ENCODE measurements at places on chromosomes 13 and 19.

DNA sequence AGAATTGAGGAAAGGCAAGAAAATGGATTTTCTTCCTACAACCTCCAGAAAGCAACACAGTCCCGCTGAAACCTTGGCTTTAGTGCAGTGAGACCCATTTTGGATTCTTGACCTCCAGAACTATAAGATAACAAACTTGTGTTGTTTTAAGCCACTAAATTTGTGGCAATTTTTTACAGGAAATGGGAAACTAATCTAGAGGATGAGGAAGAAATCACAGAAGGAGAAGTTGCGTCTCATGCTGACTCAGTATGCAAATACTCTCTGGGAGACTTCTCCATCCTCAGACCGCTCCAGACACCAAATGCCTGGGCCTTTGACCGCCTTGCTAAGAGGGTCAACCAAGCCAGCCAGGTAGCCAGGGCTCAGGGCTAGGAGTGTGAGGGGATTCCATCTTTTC, 13.1 kb upstream of the CEACAM16 start:
- no peak for DNase-seq

GRCh38 chr13:97659602-97660001, 225.6 kb downstream of the RAP2A start:
- DNase-seq: peak; percentile 85

DNA sequence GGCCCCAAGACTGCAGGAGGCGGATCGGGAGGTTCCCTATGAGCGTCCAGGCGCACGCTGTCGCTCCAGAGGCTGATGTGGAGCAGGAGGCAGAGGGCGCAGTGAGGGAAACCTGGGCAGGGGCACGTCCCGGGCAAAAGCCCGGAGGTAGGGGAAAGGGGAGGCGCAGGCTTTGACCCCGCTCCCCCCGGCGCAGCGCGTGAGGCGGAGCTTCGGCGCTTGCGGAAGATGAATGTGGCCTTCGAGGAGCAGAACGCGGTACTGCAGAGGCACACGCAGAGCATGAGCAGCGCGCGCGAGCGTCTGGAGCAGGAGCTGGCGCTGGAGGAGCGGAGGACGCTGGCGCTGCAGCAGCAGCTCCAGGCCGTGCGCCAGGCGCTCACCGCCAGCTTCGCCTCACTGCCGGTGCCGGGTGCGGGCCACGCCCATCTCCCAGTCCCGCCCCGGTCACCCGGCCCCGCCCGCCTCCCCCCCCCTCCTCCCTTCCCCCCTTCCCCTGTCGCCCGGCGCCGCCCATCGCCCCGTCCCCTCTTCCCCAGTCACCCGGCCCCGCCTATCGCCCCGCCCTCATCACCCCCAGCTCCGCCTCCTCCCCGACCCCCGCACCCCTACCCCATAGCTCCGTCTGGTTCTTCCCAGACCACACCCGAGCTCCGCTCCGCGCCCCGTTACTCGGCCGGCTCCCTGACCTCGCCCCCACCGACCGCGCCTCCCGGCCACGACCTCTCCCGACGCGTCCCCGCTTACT, 4.1 kb downstream of the HMG20B start:
- no peak for DNase-seq

- DNase-seq: no peak
Measured at GRCh38 chr19:4744451-4745174, 21.0 kb upstream of the DPP9 start.

DNA sequence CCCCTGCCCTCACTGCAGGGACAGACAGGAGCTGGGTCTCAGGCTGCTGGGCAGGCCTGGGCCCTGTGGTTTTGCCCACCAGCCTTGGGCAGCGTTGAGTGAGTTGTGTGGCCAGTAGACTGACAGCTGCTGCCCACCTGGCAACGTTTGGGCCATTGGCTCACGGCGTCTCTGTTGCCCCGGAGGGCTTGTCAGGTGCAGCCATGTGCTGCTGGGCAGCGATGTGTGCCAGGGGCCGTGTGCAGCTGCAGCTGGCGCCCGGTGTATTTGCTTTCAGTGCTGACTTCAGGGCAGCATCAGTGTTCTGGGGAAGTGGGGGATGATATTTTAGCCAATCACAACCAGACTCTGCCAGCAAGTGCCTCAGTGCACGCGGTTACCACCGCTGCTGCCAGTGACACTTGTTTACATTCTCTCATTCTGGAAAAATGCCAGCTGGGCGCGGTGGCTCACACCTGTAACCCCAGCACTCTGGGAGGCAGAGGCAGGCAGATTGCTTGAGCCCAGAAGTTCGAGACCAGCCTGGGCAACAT, 10.6 kb downstream of the FZR1 start:
- DNase-seq: no peak

GRCh38 chr19:10471909-10472308, 31.2 kb downstream of the KEAP1 start:
- DNase-seq: peak; percentile 53

- peak; percentile 12 for DNase-seq
Measured at GRCh38 chr13:46908501-46908900, 11.6 kb upstream of the HTR2A start.

DNA sequence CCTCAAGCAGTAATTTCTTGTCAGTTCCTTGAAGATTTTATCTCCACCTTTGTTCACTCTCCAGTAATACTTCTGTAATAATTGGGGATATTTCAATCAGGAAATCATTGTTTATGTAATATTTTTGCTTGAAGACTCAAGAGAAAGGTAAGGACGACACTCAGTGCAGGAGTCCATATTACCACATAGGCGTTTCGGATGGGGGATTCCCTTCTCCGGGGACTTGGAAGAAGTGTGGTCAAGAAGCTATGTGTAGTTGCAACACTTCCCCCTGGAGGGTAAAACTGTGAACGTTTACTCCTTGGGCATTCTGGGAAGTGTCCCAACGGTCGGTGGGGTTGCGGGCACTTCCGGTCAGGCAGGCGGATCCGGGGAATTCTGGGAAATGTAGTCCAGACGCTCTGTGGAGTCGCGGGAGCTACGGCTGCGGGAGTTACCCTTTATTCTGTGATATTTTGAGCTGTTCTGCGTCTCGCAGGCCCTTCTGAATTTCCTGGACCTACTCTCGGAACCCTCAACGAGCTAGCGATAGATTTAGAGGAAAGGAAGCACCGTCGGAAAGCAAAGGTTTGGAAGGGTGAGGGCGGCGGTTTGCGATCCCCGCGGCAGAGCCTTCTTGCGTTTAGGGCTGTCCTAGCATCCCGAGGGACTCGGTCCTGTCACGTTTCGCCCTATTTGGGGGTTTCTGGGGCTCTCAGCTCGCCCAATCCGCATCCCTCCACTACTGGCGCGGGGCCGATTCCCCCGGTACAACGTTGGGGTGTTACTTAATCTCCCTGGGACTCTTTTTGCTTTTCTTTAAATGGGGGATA, at the start of gene ZNF221:
Gene ZNF221, plus strand, starts transcription at position 395 of the 812 bp plus-strand sequence. CDS start 11,499 bp downstream, outside the sequence.
- DNase-seq: peak; percentile 98

- DNase-seq: no peak
Measured at GRCh38 chr13:46229251-46229650, 17.5 kb downstream of the LRRC63 start.

DNA sequence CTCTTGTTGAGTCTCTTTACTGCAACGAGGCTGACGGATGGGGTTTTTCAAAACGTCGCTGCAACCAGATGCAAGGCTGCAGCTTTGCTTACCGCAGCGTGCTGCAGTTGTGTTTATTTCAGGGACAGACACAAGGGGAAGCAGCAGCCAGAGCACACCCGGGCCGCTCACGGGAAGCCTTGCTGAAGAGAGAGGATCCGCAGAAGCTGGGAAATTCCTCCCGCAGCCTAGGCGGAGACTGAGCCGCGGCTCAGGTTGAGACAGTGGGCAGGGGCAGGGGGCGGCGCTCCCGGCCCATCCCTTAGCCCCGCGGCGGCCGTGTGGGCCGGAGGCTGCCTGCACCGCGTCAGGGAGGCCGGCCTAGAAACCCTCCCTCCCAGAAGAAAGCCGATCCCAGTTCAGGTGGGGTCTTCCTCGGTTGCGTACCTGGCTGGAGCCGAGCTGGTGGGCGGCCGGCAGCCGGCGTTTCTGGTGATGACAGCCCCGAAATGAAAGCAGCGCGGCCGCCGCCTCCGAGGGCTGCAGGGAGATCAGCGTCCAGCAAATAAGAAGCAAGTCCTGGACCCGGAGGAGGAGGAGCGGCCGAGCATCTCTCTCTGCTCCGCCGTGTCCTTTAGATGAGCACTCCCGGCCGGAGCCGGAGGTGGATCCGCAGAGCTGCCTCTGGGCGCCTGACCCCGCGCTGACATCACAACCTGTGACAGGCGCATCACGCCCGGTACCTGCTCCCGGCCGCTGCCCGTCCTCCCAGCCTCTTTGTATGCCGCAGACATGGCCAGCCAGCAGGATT, at the start of gene FRY:
Gene FRY, plus strand, starts transcription at position 750 of the 790 bp plus-strand sequence. Its CDS starts 22 bp downstream, at position 772.
- DNase-seq: peak; percentile 84

- peak; percentile 56 for DNase-seq
Measured at GRCh38 chr19:14554382-14554812, 17.5 kb downstream of the NDUFB7 start.

DNA sequence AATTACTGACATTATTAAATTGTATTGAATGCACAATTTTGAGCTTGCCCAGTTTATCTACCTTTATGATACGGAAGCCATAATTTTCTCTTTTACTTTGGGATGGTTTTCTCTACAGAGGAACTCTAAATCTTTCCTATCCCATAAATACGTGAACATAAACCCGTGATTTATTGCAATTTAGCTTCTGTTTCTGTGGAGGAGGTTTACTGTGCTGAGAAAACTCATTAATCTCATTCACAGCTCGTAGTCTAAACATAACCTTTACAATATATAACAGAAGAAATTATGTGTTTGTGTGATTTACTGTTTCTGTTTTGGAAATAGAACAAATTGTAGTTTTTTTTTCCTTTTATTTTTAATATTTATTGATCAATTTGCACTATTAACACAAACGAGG, 207.1 kb upstream of the PCDH9 start:
- no peak for DNase-seq

DNA sequence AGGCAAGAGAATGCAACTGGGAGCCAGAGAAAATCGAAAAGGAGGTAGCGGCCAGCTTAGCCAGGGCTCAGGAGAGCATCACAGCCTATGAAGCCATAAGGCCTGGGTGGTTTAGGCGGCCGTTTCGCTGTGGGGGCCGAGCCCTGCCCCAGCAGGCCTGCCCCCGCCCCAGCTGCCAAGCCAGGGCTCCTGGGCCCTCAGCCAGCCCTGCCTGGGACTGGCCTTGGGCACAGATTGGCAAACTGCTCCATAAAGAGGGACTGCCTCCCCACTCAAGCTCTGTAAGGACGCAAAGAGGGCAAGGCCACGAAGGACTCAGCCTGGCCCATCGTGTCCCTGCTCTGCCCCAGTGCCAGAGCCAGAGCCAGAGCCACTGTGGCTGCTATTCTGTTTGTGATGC, 10.2 kb downstream of the ZNF653 start:
- no peak for DNase-seq

DNA sequence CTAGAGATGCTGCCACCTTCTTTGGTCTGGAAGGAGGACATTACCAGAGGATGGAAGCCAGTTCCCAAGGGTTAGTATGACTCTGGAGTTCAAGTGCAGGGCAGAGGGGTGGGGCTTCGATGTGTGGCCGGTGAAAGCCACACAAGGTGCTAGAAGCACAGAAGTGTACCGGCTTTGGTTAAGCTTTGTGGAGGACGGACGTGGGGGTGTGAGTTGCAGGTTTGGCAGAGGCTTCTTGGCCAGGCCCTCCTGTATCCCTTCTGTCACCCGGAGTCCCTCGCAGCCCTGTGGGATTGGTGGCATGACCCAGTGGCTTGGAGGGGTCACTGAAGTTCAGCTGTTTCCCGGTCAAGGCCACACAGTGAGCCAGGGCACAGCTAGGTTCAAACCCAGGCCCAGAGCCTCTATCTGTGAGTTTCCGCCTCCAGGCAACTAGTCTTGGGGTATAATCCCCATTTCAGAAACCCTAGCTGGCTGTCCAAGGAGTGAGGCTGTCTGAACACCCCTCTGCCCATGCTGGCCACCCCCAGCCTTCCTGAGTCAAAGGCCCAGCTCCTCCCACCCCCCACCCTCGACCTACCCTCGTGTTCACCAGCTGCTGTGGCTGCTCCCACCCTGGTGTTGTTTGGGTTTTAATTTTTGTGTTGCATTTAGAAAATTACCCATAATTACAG, 4.6 kb upstream of the SSBP4 start:
- DNase-seq: peak; percentile 57

GRCh38 chr19:44571830-44572580, 41.4 kb upstream of the IGSF23 start:
- no peak for DNase-seq

- DNase-seq: no peak
Measured at GRCh38 chr13:45162821-45163220, 38.0 kb downstream of the KCTD4 start.

- DNase-seq: no peak
Measured at GRCh38 chr13:75173457-75174356, 308.3 kb downstream of the TBC1D4 start.

- peak; percentile 98 for DNase-seq
Measured at GRCh38 chr19:46618670-46619231, 6.1 kb downstream of the PTGIR start.

GRCh38 chr13:77637588-77637987, 59.9 kb upstream of the SLAIN1 start:
- peak; percentile 59 for DNase-seq

DNA sequence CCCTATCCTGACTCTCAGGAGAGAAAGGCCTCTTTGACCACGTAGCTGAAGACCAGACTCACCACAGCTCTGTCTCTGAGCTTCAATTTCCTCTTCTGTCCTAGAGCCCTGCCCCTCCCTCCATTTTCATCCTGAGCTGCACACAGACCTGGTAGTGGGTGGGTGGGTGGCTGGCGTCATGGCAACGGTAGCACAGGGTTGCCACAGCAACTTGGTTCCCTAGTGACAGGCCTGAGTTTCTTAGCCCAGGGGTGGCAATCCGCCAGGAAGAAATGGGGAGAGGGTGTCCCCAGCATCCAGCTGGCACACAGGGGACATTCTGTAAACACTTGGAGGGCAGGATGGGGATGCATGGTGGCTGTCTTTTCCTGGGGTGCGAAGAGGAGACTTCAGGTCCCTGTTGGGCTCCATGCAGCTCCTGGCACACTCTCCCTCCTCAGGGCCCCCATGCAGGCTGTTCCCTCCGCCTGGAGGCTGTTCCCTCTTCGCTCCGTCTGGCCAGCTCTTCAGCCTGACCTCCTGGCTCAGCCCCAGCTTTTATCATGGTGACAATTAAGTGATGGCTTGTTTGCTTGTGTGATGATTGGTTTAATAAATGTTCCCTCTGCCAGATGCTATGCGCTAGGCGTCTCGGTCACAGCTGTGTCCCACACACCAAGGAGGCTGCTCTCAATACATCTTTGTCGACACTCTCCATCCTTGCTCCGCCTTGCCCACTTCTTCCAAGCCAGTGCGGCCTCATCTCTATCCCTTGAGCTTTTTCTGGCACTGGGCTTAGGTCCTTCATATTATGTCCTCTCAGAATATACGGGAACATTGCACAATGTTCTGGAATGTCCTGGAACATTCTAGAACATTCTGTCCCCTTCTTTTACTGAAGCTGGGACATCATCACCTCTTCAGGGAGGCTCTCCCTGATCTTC, 7.4 kb upstream of the KLHL26 start:
- no peak for DNase-seq
